Occipital lobe (tissue), 3 donors: ENCODE measurements at places on chromosomes 2 and 18. TPM values are rescaled to one million over a fixed set of nuclear protein-coding genes. Genes with fewer than 3 reads are reported as not detected.

NCKAP5 gene
- 14.0 TPM for total RNA-seq

AGXT gene
- total RNA-seq: not detected

NCKAP1 gene
- total RNA-seq: 244 TPM

GKN1 gene
- total RNA-seq: not detected

DNAJC5G gene
- not detected for total RNA-seq

SERPINB10 gene
- not detected for total RNA-seq

GULP1 gene
- 117 TPM for total RNA-seq

LRRC30 gene
- not detected for total RNA-seq

ALKAL2 gene
- 2.0 TPM for total RNA-seq

SLC14A1 gene
- 4.1 TPM for total RNA-seq

ROCK1 gene
- total RNA-seq: 47.9 TPM

MAL gene
- total RNA-seq: not detected

MERTK gene
- total RNA-seq: 7.2 TPM

COL5A2 gene
- 18.9 TPM for total RNA-seq

SKOR2 gene
- not detected for total RNA-seq

DYSF gene
- 0.47 TPM for total RNA-seq

IL18RAP gene
- 0.16 TPM for total RNA-seq

VSNL1 gene
- 23.1 TPM for total RNA-seq

LHCGR gene
- total RNA-seq: 0.16 TPM

APLF gene
- total RNA-seq: 12.3 TPM

UBE2F gene
- 30.9 TPM for total RNA-seq

EFEMP1 gene
- total RNA-seq: 2.8 TPM

CHAC2 gene
- 5.3 TPM for total RNA-seq

C2orf78 gene
- not detected for total RNA-seq

SALL3 gene
- total RNA-seq: 7.6 TPM

FAM136A gene
- 28.2 TPM for total RNA-seq

AQP12A gene
- total RNA-seq: not detected

ITGA6 gene
- total RNA-seq: 32.6 TPM

GALNT5 gene
- total RNA-seq: 0.16 TPM

TUBB8B gene
- not detected for total RNA-seq

ST8SIA5 gene
- total RNA-seq: 10.8 TPM

PCARE gene
- total RNA-seq: under 0.01 TPM

TWSG1 gene
- total RNA-seq: 25.3 TPM

ANO7 gene
- total RNA-seq: 0.16 TPM

CNTNAP5 gene
- total RNA-seq: 41.0 TPM

RTTN gene
- total RNA-seq: 53.5 TPM

TMEM182 gene
- 3.6 TPM for total RNA-seq

ELOA2 gene
- not detected for total RNA-seq
